Tongue (tissue), 3 donors: ENCODE measurements at places on chromosomes 1 and 21.

DNA sequence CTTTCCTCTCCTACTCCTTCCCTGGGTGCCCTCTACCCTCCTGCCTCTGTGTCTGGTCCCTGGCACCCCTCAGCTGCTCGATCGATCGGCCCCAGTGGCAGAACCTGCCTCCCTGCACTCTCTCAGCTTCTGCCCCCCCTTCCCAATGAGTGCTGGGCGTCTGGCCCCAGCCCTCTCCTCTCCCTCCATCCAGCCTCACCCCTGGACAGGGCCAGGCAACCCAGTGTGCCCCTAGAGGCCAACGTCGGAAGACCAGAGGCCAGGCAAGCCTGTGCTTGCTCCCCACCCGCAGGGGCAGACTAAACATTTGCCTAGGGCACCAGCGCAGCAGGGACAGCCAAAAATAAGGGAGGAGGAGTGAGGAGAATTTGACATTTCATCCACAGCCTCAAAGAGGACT lies 43.5 kb downstream of the LGR6 start:
- no peak for DNase-seq

- DNase-seq: no peak
Measured at GRCh38 chr1:247294282-247294681, 37.4 kb downstream of the ZNF496 start.

DNA sequence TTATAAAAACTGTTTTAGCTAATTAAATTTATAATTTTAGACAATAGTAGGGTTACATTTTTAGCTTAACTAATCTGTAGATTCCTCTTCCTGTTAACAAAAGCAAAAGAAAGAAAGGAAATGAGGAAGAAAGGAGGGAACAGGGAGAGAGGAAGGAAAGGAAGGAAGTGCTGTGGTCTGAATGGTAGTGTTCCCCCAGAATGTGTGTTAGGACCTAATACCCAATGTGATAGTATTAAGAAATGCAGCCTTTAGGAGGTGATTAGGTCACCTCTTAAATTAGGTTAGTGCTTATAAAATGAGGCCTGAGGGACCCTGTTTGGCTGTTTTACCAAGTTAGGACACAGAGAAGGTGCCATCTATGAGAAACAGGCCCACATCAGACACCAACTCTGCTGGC lies 136.9 kb upstream of the SAMSN1 start:
- DNase-seq: no peak

DNA sequence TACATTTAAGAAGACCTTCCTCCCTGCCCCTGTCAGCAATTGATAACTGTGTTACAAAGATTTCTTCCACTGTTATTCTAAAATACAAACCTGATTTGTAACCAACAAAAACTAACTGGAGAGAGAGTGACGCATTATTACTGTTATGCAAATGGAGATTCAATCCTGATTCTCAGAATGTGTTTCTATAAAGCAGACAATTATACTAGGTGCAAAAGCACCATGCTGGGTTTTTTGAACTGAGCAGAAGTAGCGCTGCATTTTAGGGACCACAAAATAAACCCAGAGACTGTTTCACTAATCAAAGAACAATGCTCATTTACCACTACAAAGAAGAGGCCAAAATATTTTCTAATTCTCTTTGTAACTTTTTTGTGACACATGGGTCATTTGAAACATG lies 13.6 kb upstream of the GBP6 start:
- DNase-seq: no peak

- DNase-seq: peak; percentile 17
Measured at GRCh38 chr21:16891821-16892220, 621.0 kb upstream of the CXADR start.

DNA sequence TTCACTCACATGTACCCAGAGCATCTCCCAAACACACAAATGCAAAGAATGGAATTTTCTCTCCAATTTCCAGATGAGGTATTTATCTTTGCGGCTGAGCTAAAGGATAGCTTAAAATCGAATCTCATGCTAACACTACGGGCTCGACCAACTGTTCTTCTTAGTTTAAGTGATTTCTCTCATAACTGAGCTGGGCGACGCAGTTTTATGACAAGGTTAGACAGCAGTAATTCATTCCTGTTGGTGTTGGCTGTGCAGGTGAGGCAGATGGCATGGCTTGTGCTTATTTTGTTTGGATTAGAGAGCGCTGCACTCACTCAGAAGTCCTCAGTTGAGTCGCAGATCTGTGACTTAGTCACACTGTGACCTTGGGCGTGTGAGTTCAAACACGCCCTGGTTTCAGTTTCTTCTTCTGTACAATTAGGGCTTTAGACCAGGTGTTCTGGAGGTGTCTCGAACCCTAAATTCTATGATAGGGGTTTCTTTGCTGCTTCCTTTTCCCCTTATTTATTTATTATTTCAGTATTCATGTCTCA lies 41.5 kb upstream of the MRPS6 start:
- DNase-seq: no peak

- DNase-seq: no peak
Measured at GRCh38 chr1:204349602-204350001, 10.1 kb downstream of the PLEKHA6 start.

DNA sequence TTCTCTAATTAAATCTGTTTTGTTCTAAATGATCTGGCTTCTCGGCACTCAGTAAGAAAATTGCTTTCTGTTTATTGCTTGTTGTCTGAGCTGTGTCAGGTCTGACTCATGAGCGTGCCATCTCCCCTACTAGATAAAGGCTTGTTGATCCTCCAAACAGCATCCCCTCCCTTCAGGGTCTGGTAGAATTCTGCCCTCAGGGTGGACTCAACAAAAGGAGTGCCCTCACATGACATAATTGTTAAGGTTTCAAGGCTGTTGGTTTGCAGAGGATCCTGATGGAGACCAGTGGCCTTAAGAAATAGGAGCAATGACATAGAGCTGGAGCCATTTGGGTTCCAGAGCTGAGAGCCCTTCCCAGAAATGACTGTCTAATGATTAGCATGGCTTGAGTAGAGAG lies 36.0 kb upstream of the ATP2B4 start:
- no peak for DNase-seq

DNA sequence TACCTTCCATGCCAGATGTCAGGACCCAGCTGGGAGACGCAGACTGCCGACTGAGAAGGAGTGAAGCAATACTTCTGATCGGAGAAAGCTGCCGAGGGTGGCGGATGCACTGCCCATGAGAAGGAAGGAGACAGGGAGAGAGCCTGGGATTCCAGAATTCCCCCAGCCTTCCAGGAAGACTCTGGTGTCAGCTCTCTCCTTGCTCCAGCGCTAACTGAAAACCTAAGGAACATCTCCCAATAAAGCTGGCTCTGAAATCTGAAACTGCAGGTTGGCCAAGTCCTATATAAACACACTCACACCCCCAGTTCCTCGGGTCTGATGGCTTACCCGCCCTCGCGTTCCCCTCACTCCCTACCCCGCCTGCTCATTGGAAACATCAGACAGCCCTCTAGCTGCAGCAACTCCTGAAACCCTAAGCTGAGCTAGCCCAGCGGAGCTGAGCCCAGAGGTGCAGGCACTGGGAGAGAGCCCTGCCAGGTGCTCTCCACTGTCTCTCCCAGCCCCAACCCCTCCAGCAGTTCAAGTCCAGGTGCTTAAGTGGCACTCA lies 52.3 kb downstream of the PLEKHA6 start:
- DNase-seq: peak; percentile 69

DNA sequence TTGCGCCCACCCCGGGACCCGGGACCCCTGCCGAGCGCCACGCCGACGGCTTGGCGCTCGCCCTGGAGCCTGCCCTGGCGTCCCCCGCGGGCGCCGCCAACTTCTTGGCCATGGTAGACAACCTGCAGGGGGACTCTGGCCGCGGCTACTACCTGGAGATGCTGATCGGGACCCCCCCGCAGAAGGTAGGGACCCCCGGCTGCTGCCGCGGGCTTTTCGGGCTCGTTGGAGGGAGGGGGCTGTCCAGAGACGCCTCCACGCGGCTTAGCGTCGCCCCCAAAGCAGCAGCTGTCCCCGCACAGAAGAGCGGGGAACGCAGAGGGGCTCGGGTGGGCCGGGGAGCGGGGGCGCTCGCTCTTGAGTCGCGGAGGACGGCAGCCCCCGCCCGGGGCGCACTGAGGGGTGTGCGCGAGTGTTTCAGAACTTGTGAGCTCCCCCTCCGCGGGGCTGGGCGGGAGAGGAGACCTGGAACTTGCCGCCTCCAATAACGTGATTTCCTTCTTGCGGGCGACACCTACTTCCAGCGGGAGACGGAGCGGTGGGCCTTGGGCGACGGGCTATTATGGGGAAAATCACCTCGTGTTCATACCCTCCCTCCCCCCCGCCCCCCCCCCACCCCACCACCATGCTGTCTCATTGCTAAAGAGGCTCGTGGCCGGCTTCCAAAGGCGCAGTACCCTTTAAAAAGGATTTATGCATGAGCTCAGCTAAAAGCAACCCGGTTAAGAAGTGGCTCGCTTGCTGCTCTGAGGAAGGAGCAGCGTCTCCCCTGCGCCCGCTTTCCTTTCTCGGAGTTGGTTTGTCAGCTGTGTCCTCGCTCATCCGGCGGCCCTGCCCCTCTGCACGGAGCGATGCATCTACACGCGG lies 664 bp downstream of the BACE2 start:
- peak; percentile 77 for DNase-seq

DNA sequence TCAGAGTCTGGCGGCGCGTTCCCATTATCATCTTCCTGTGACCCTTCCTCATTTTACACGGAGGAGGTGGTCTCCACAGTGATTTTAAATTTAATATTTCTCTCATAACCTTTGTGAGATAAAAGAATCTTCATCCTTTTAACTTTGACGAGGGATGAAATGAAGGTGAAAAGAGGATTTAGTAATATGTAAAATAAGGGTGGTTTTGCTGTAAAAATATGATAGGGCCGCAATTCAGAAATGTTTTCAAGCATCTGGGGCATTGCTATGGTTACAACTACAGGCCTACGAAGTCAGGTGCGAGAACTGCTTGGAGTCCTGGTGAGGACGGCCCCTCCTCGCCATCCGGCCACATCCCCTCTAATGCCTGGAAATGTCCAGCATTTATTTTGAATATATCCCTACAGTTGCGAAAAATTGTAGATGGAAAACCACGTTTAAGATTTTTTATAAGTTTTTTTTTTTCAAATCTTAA lies 422 bp upstream of the RSBN1 start:
- DNase-seq: peak; percentile 68

- DNase-seq: no peak
Measured at GRCh38 chr1:209732725-209733124, 23.1 kb upstream of the TRAF3IP3 start.

- no peak for DNase-seq
Measured at GRCh38 chr1:167893798-167894197, 20.1 kb downstream of the ADCY10 start.

DNA sequence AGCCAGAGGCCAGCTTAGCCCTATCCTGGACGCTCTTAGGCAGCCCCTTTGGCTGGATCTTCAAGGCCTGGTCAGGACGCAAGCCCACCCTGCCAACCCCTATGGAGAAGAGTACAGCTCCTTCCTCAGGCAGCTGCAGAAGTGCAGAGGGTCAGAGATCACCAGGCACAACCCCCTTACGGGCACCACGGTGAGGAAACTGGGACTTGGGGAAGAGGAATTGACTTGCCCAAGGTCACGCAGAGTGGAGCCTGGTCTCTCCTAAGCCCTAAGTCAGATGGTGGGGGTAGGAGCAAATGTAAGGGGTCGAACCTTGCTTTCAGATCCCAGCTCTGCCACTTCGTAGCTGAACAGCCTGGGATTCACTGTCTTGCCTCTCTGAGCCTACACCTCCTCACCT lies 3.7 kb downstream of the E2F2 start:
- no peak for DNase-seq

GRCh38 chr1:52967666-52968065 lies 40.6 kb downstream of the SCP2 start:
- no peak for DNase-seq

GRCh38 chr1:24364975-24365678 lies 46.0 kb downstream of the GRHL3 start:
- DNase-seq: peak; percentile 64

DNA sequence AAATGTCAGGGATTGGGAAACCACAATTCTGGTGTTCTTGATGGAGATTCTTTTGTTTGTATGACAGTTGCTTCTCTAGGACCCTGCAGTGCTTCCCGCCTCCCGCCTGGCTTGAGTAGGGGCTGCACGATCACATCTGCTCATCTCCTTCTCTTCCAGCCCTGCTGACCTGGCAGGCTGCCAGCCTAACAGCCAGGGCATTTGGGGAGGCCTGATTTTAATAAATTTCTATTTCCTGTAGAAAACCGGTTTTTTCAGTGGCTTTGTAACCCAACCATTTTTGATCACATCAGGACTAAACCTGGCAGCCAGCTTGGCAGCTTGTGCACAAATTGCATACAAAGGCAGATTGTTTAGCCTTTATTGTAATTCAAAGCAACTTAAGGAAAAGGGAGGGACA lies 78.9 kb downstream of the UBE2U start:
- peak; percentile 80 for DNase-seq

GRCh38 chr1:246434335-246434734 lies 72.7 kb downstream of the SMYD3 start:
- DNase-seq: no peak

- DNase-seq: peak; percentile 61
Measured at GRCh38 chr1:23657659-23658275, 33.8 kb upstream of the RPL11 start.

GRCh38 chr1:113931451-113931851 lies 2.3 kb downstream of the HIPK1 start:
- no peak for DNase-seq

GRCh38 chr21:13937236-13937635 lies 273.5 kb downstream of the LIPI start:
- no peak for DNase-seq

GRCh38 chr1:180579961-180580611 lies 21.3 kb downstream of the OVAAL start:
- DNase-seq: no peak
